ENCODE measurements at places on chromosomes 2 and 18.
A peak's percentile ranks its signal among the peaks of the same experiment; 100 is the strongest.

- no peak for DNase-seq
Observed at GRCh38 chr2:51011254-51011653, 20.7 kb downstream of the NRXN1 start.

GRCh38 chr2:239868556-239869181 is 156.5 kb downstream of the NDUFA10 start:
- DNase-seq: peak; percentile 3

DNA sequence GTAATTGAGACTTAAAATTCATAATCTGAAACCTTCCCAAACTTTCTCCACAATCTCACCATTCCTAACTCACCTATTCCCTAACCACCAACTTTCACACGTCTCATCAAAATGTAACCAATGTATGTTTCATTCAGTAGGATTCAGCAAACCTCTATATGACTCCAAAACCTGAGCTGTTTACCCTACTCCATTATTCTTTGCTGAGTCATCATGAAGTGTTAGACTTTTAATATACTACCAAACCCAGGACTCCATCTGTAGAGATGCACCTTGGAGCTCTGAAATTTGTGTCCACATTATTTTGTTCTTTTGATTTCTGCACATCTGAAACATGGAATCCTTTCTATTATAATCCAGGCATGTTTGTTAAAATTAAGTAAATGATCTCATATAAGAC is 727.0 kb upstream of the PIK3C3 start:
- DNase-seq: no peak

GRCh38 chr2:24731923-24732322 is 61.3 kb downstream of the PTRHD1 start:
- no peak for DNase-seq

DNA sequence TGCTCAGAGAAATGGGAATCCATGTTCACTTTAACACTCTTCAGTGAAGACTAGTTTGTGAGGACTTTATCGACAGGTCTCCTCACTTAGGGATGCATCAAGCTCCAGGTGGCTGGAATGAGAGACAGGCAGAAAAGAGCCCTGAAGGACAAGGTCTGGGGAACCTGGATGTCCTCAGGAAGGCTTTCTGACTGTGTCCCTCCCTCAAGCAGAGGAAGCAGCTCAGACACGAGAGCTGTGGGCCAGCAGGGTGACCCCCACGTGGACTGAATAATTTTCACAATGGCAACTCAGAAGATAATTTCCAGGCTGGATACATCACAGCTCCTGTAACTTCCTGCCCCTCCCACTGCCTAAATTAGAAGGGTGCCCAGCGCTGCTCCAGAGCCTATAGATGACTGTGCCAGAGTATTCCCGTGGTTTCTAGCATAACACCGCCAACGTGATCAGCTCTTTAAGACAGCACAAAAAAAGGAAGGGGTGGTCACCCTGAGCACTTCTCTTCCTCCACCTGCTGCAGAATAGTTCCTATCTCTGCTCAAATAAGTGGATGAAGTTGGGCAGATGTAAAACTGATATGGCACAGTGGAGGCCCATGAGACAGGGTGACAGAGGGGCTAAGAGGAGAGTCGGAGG is 25.7 kb upstream of the NCK2 start:
- DNase-seq: no peak

- DNase-seq: no peak
Observed at GRCh38 chr2:22442051-22442450, 942.9 kb upstream of the KLHL29 start.

GRCh38 chr18:8704361-8705237 is 757 bp upstream of the MTCL1 start:
- DNase-seq: peak; percentile 87

DNA sequence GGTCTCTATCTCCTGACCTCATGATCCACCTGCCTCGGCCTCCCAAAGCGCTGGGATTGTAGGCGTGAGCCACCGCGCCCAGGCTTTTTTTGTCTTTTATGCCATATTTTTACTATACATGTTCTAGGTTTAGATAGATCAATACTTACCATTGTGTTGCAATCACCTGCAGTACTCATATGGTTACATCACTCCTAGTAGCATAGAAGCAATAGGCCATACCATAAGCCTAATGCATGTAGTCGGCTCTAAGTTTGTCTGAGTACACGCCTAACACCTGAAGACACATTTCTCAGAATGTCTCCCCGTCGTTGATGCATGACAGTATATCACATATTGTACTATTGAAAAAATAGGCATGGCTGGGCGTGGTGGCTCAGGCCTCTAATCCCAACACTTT is 27.1 kb upstream of the TGIF1 start:
- no peak for DNase-seq

GRCh38 chr2:100126201-100126600 is 16.2 kb downstream of the AFF3 start:
- no peak for DNase-seq

GRCh38 chr2:4502230-4502843 is 799.0 kb downstream of the DCDC2C start:
- no peak for DNase-seq

DNA sequence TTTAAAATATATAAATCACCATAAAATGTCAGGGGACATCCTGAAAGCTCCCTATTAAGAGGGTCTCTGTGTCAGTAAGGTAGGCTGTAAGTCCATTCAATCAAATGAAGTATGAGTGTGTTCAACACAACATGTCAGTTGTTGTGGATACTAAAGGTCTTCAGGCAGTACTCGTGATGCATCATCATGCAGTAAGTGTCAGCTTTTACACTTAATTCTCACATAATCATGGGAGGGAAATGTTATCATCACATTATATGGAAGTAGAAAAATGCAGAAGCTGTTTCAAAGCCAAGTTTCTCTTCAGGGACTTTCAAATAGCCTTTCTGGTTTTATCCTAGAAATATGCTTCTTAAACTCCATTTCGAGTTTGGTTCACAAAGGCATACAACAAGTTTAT is 477.1 kb upstream of the ID2 start:
- no peak for DNase-seq

DNA sequence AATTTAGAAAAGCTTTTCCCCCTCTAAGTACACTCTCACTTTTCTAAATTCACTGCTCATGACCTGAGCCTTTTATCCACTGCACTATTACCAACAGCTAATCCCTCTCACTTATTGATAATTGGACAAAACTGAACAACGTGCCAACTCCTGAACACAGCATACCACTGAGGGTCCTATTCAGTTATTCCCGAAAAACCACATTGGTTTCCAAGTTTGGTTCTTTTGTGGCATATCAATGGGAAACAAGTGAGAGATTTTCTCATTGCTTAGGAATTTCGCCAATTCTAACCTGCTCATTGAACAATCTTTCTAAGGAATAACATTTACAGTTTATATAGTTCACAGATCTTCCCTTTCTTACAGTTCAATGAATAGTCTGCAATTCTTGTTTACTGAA is 977.4 kb downstream of the TMEM182 start:
- DNase-seq: no peak

DNA sequence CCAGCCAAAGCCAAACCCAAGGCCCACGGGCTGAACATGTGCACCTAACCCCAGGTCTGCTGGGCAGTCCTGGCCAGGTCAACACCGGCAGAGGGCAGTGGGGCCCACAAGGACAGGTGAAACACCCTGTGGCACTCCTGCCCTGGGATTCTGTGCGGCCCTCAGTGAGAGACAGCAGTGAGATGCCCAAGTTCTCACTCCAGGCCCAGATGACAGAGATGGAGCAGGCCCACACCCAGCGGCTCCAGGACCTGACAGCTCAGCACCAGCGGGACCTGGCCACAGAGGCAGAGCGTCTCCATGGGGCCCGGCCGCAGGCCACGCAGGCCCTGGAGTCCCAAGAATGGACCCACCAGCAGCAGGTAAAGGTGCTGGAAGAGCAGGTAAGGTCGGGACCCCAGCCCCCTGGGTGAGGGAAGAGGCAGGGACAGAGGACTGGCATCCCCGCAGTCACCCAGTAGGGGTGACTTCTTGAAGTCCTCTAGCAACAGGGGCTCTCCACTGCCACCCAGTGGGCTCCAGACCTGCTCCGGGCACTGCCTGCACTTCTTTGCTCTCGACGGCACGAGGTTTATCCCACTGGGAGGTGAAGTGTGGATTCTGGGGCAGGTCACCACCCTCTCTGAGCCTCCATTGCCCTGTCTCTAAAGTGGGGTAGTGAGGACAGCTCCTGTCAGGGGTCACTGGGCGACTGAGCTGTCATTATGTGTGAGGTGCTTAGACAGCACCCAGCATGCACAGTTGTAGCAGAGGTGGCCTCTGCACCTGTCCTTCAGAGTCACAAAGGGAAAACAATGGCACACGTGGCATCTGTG is 8.8 kb upstream of the SNED1 start:
- DNase-seq: peak; percentile 20

- DNase-seq: no peak
Observed at GRCh38 chr2:127527001-127527804, 914 bp upstream of the IWS1 start.

DNA sequence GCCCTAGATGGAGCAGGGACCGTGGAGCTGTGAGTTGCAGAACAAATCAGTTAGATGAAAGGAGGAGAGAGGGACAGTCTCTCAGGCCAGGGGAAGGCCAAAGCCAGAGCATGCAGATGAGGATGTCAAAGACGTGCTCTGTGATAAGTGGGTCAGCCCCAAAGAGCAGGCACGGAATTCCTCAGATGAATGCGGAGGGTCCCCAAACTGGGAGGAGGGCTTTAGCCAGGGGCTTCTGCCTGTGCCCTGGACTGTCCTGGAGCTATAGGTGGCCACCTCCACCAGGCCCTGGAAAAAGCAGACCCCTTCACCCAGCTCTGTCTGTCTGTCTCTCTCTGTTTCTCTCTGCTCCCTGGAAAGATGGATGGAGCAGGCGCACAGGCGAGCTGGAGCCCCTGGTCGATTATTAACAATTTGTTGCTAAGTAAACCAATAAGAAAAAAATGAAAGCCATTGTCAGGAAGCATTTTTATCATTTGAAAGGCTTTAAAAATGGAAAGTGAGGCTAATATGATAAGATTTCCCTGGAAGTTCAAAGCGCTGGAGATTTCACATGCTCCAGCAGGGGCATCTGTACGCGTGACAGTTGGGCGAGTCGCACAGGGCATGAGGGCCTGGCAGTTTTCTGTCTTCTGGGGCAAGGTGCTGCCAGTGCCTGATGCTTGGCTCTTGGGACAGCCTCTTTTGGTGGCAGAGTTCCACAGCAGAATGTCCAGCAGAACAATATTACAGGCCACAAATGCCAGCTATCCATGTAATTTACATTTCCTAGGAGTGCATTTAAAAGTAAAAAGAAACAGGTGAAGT is 241.0 kb downstream of the GLI2 start:
- no peak for DNase-seq

- no peak for DNase-seq
Observed at GRCh38 chr18:28411806-28412205, 234.9 kb upstream of the CDH2 start.

GRCh38 chr2:4900861-4901770 is 791.1 kb upstream of the SOX11 start:
- DNase-seq: no peak

GRCh38 chr2:171909266-171909665 is 13.0 kb upstream of the HAT1 start:
- DNase-seq: no peak

DNA sequence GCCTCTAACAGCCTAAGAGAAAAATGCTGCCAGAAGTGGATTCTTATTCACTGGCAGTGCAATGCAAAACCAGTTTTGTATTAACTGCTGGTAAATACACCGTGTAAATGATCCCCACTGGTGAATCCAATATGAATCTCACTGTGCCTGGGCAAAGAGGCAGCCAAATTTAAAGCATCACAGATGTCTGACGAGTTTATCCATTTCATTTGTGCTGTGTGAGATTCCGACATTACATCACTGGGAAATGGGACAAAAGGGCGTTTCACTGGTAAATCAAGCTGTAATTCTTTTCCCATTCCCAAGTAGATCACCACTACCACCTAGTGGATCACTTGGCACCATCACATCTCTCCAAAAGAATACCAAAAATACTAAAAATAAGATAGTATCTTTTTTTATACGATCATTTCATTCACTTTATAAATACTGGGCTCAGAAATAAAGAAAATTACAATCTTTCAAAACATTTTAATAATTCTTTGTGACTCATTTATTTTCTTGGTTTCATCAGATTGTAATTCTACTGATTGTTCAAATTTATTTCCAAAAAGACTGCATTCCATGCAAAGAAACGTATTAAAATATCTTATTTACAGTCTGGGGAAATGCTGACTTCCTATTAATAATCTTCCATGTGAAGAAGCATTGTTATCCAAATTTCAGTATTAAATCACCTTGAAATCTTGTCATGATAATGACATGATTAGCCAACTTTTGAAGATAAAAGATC is 125.6 kb downstream of the GRB14 start:
- no peak for DNase-seq

DNA sequence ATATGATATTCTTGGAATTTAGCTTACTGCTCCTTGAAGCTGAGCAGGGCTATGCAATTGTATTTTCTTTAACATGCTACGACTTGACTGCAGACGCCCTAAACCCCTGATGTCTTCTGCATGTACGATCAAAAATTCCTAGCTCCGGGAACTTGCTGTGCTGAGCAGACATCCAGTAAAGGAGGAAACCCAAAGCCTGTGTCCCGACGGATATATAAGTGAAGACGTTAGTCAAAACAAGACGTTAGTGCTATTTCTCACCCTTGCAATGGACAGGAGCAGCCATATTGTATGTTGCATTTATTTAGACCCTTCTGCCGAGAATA is 51.5 kb downstream of the SETBP1 start:
- DNase-seq: no peak

GRCh38 chr18:23585007-23585871 is 1.1 kb downstream of the NPC1 start:
- DNase-seq: no peak

GRCh38 chr2:19649785-19650380 is 251.9 kb downstream of the TTC32 start:
- DNase-seq: no peak

DNA sequence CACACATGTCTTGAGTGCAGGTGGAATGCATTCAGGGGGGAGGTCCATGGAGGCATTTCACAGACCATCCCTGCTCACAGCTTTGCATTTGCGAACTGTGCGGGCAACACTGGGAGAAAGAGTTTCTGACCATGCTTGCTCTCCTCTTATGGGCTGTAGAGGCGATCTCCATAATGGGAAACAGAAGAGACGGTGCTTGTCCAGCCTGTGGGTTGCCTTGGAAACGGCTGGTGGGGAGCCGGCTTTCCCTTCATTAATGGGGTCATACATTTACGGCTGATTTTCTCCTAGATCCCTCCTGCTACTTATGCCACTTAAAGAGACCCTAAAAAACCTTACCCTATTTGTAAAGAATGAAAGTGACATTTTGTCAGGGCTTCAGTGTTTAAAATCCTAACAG is 147.4 kb downstream of the SOX11 start:
- DNase-seq: no peak

- no peak for DNase-seq
Observed at GRCh38 chr18:29251681-29252080, 1074.8 kb upstream of the CDH2 start.

- no peak for DNase-seq
Observed at GRCh38 chr2:201313362-201313761, 43.8 kb downstream of the FLACC1 start.

- DNase-seq: no peak
Observed at GRCh38 chr2:150319658-150320555, 167.6 kb downstream of the RND3 start.
